ENCODE measurements at places on chromosomes 4 and X.

GRCh38 chrX:15751155-15751819, 13.2 kb downstream of the CA5B start:
- peak; percentile 1 for DNase-seq

GRCh38 chr4:182385897-182386296, 142.7 kb downstream of the TENM3 start:
- no peak for DNase-seq

GRCh38 chrX:120269373-120270035, 18.9 kb downstream of the ZBTB33 start:
- peak; percentile 79 for DNase-seq

GRCh38 chrX:15939737-15940136, 85.1 kb upstream of the AP1S2 start:
- DNase-seq = peak; percentile 79

- DNase-seq = no peak
Observed at GRCh38 chr4:150782311-150782710, 200.4 kb downstream of the MAB21L2 start.

DNA sequence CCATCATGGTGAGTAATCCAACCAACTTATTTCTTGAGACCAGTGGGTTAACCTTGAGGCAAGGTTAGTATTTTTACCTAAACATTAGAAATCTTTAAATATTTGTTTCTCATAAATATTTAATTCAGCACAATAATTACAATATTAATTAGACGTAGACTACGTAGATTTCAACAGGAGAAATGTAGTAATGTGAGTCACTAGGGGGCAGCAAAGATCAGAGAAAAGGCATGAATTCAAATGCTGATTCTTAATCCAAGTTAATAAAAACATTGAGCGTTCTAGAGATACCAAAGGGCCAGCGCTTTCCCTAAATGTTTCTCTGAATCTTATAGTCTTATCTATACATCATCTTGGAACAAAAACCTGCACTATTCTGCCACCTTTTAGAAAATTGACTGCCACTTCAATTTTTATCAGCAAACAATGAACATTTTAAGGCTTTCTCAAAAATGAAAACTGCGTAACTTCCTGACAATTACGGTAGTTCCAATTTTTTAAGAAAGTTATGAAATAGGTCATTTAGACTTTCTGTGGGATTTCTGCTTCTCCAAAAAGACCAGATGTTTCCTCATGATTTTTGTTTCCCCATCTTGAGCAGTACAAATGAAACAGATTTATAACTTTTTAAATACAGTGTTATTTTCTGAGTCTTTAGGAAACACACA, 180.7 kb downstream of the GASK1B start:
- DNase-seq = peak; percentile 79
